ENCODE measurements at places on chromosomes 7 and 10. TPM values are rescaled to one million over a fixed set of nuclear protein-coding genes. Genes with fewer than 3 reads are reported as not detected.

The SCART1 gene
- 3.4 TPM for total RNA-seq

DNA sequence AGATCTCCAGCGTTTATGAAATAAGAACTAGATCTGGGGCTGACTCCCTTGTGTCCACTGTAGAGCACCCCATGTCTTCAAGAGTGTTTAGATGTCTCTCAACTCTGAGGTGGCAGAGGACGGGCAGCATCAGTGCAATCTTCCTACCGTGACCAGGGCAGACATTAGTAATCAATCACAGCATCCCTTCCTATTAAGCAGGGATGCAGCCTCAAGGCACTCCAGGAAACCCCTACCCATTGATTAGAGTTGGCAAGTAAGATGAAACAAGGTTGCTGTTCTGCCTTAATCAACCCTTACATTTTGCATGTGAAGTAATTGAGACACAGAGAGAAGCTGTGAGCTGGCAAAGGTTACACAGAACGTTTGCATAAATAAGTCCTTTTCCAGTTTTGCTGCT, 283.7 kb upstream of the ZMIZ1 start:
- DNase-seq: no peak

The UPK3B gene
- 12.4 TPM for total RNA-seq

- DNase-seq: no peak
Observed at GRCh38 chr7:71904484-71904883, 507.7 kb downstream of the CALN1 start.

The MYL7 gene
- 13.0 TPM for total RNA-seq

GRCh38 chr7:37320848-37321468, 127.7 kb downstream of the ELMO1 start:
- DNase-seq: no peak

GRCh38 chr7:137757146-137757925, 89.4 kb downstream of the DGKI start:
- DNase-seq: no peak

GRCh38 chr7:18566205-18566604, 70.7 kb downstream of the HDAC9 start:
- no peak for DNase-seq

- no peak for DNase-seq
Observed at GRCh38 chr10:100311298-100311697, 18.7 kb downstream of the PKD2L1 start.

The PTPRN2 gene
- total RNA-seq: 7.4 TPM

GRCh38 chr10:82277591-82277990, 402.6 kb downstream of the NRG3 start:
- DNase-seq: no peak

DNA sequence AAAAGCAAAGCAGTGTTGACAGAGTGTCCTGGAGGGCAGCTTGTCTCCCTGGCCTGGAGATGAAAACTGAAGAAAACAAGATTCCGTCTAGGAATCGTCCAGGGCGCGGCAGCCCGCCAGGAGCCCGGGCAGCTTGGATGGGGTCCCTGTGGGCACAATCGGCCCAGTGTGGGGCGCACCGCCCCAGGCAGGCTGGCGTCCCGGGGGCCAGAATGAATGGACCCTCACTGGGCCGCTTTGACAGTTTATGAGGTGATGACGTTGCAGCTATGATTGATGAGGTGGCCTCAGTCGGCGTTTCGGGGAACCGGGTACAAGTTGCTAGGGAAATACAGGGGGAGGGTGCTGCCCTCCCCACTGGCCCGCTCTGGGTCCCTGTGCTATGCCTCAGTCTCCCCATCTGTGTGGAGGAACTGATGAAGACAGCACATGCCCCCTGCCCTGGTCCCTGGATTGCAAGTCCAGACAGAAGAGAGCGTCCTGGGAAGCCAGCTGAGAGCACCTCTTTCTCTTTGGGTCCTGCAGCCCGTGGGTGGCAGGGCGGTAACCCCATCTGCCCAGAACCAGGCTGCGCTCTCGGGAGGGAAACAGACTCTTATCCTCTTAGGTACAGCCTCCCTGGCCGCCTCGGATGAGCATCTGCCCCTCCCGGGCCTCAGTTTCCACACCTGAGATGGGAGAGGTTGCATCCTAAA, 131.3 kb downstream of the LHPP start:
- no peak for DNase-seq

- peak; percentile 41 for DNase-seq
Observed at GRCh38 chr7:33534833-33535232, 370.5 kb upstream of the BMPER start.

DNA sequence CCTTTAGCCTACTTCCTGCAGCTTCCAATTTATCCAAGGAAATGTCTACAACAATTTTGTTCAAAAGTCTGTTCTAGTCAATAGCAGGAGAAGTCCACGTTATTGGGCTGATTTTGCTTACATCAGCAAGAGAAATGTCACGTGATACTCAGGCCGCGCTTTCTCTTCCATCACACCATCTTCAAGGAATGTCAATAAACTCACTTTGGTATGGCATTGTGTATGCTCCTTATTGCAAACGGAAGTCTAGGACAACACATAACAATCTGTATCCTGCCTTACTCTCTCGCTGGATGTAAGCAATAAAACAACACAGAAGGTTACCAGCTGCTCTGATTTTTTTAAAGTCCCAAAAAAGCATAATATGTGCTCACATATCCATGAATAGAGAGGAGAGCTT, 17.1 kb upstream of the STK17A start:
- DNase-seq: no peak

- no peak for DNase-seq
Observed at GRCh38 chr10:59977486-59977885, 71.1 kb upstream of the CCDC6 start.

The OPALIN gene
- not detected for total RNA-seq

Measured in lung (tissue), 17 donors.